Sigmoid colon (tissue), 7 donors: ENCODE measurements at places on chromosomes 12 and 14. TPM values are rescaled to one million over a fixed set of nuclear protein-coding genes. Genes with fewer than 3 reads are reported as not detected.

GRCh38 chr12:60830381-60830780, 1234.6 kb downstream of the SLC16A7 start:
- H3K27ac ChIP-seq = no peak overlapping the region
- H3K36me3 ChIP-seq = no peaks in the 10 kb centered on the region
- no peak overlapping the region for H3K4me3 ChIP-seq
- no peaks in the 10 kb centered on the region for H3K27me3 ChIP-seq
- DNase-seq = no peak
- no peaks in the 10 kb centered on the region for H3K4me1 ChIP-seq

Gene CHMP4A
- 65.6 TPM for total RNA-seq

Gene LRTM2
- total RNA-seq = not detected

GRCh38 chr12:69913526-69913925, 88.5 kb downstream of the MYRFL start:
- no peak overlapping the region for H3K4me3 ChIP-seq
- no peaks in the 10 kb centered on the region for H3K27me3 ChIP-seq
- no peak overlapping the region for H3K27ac ChIP-seq
- no peak for DNase-seq
- no peaks in the 10 kb centered on the region for H3K4me1 ChIP-seq
- H3K36me3 ChIP-seq = no peaks in the 10 kb centered on the region

GRCh38 chr14:90641615-90642243, 174.5 kb downstream of the TTC7B start:
- H3K4me1 ChIP-seq = peaks cover 57% of the 10 kb centered on the region
- H3K27me3 ChIP-seq = no peaks in the 10 kb centered on the region
- no peak for DNase-seq
- H3K36me3 ChIP-seq = no peaks in the 10 kb centered on the region

- H3K4me3 ChIP-seq = no peak overlapping the region
- H3K36me3 ChIP-seq = no peaks in the 10 kb centered on the region
- H3K27ac ChIP-seq = peak overlapping the region; percentile 51
- H3K27me3 ChIP-seq = no peaks in the 10 kb centered on the region
- H3K4me1 ChIP-seq = peaks cover 35% of the 10 kb centered on the region
- DNase-seq = peak; percentile 78
Measured at GRCh38 chr14:24984846-24985589, 64.9 kb downstream of the STXBP6 start.

Gene OLR1
- not detected for total RNA-seq

Gene DNAI7
- total RNA-seq = 1.2 TPM

Gene WBP11
- total RNA-seq = 14.3 TPM

Gene PTPRB
- 31.9 TPM for total RNA-seq

DNA sequence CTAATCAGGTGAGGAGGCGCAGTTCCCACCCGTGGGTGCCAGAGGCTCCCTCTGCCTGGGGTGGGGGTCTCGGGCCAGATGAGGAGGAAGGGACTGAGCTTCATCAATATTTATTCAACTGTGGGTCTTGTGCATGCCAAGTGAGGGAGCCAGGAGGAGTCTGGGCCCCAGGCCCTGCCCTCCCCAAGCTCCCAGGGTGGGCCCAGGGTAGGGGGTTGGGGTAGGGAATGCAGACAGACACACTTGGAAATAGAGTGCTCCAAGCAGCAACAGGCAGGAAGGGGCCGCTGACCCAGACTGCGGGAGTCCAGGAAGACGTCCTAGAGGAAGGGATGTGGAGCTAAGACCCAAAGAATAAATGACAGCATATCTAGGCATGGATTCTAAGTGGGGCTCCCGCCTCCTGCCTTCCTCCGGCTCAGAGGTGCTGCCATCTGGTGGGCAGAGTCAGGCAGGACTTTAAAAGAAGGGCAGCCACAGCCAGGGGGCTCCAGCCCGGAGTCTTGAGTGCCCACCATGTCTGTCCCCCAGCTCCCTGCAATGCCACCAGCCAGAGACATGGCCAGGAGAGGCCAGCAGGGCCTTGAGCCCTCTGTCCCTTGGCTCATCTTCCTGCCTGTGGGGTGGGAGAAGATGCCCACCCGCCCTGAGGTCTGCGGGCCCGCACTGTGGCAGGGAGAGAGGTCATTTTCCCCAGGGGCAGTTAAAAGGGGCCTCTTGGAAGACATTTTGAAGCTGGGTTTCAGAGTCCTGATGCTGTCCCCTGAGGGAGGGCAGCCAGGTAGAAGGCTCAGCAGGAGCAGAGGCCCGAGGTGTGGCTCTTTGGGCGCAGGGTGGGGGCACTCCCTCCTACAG, 70.1 kb downstream of the PHETA1 start:
- H3K36me3 ChIP-seq = no peaks in the 10 kb centered on the region
- DNase-seq = no peak
- H3K4me1 ChIP-seq = no peaks in the 10 kb centered on the region
- no peak overlapping the region for H3K27ac ChIP-seq
- H3K27me3 ChIP-seq = peaks cover 11% of the 10 kb centered on the region

GRCh38 chr12:10505620-10506019, at the start of gene EIF2S3B:
Gene EIF2S3B, plus strand, starts transcription at chr12:10505890. Its CDS starts 13 bp downstream, at chr12:10505903.
- no peaks in the 10 kb centered on the region for H3K27me3 ChIP-seq
- no peak within 1 kb of the TSS for H3K4me3 ChIP-seq
- H3K4me1 ChIP-seq = no peaks in the 10 kb centered on the region
- no peak within 1 kb of the TSS for H3K27ac ChIP-seq
- DNase-seq = no peak
- no peaks in the 10 kb centered on the region for H3K36me3 ChIP-seq

- H3K4me3 ChIP-seq = no peak overlapping the region
- DNase-seq = peak; percentile 81
- H3K4me1 ChIP-seq = peaks cover 9% of the 10 kb centered on the region
- H3K27me3 ChIP-seq = no peaks in the 10 kb centered on the region
Measured at GRCh38 chr14:78997811-78998210, 827.6 kb downstream of the NRXN3 start.

Gene INF2
- total RNA-seq = 27.8 TPM
